ENCODE measurements at places on chromosomes 12 and 14.

DNA sequence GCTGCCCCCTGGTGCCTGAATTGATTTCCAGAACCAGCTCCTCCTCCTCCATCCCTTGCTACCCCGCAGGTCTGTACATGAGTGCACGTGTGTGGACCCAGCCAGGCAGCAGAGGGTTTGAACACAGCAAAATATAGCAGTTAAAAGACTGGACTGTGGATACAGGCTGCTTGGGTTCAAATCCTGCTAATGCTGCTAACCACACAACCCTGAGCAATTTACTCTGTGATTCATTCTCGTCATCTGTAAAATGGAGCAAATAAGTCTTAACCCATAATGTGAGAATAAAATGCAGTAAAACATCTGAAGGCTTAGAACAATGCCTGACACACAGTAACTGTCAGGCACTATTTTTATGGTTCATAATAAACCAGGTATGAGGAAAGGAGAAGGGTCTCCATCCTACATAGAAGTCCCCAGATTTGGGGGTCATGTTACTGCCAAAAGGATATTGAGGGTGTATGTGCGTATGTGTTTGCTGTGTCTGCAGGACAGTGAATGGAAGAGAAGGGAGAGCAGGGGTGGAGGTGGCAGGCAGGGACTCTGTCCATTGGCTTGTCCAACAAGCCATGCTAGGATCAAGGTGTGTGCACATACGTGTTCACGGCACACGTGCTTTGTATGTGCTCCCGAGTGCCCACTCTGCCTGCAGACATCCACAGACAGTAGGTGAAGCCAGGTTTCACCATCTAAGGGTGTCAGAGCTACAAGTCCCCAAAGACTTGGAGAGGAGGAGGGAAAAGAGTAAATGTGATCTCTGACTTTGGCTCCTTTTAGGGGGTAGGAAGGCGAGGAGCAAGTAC is 1.5 kb upstream of the STAT6 start:
- no peak for DNase-seq

DNA sequence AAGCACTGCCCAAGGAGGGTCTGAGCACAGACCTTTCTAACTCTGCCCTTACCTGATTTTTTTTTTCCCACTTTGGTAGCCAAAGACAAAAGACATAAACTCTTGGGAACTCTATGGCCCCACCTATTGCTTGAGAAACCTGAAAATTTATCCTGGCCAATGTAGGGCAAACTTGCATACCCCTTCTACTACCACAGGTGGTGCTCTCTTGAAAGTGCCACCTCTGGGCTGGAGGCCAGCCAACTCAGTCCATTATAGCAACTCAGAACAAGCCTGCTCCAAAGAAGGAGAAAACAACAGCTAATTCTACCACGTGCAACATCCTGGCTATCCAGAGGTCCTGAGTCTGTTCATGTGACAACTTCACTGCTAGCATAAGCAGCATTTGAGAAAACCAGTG is 55.7 kb upstream of the ABCD2 start:
- DNase-seq = no peak

GRCh38 chr12:106080791-106081170 is 58.0 kb downstream of the NUAK1 start:
- DNase-seq = no peak

GRCh38 chr14:93150227-93151208 is 34.2 kb downstream of the MOAP1 start:
- DNase-seq = no peak

- DNase-seq = no peak
Observed at GRCh38 chr12:90970471-90970870, 15.5 kb upstream of the CCER1 start.

DNA sequence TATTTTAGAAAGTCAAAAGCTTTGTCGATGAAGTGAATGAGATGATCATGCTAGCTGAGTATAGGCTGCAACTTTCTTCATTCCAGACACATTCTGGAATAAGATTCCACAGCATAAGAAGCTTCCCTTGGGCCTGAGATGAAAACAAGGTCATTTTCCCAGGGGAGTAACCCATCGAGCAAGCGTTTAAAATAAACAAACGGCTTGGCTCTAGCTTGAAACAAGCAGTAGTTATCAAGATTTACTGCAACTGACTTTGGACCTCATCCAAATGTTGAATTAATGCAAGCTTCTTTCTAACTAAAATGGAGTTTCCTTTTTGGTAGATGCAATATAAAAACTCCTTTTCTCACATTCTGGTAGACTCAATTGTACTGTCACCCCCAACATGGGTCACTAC is 23.0 kb downstream of the KCNJ8 start:
- no peak for DNase-seq

DNA sequence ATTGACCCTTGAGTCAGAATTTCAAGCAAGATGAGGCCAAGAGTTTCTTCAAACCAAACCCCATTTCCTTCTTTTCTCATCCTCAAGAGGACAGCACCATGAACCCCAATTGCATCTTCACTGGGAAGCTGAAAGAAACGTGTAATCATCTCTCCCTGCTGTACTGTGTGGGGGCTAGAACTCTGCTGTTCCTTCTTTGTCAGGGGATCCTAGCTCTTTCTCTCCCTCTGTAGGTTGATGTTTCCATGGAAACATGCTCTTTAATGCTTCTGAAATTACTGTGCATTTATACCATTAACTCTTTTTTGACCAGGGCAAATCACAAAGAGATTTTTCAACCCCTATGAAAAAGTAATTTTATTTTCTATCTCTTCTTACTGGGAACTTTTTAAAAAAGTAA is 295.1 kb downstream of the GRIN2B start:
- DNase-seq = no peak

- DNase-seq = no peak
Observed at GRCh38 chr12:64598831-64599230, 11.5 kb upstream of the RASSF3 start.

DNA sequence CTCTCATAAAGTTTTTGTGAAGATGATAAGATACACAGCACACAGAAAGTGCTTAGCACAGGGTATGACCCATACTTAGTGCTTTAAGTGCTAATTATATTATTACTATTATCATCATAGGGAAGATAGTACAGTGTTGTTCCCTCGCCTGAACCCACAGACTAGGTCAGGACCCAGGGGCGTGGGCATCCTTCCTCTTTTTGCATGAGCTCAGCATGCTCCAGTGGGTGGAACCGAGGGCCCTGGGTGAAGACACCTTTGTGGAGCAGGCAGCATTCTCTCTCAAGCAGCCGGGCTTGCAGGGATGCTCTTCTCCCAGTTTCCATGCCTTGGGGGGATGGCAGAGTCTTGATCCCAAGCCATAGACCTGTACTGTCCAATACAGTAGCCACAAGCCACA is 34.8 kb downstream of the CRACR2A start:
- DNase-seq = no peak

- DNase-seq = no peak
Observed at GRCh38 chr12:131026754-131027153, 73.0 kb downstream of the ADGRD1 start.

GRCh38 chr12:123550700-123551099 is 17.2 kb upstream of the RILPL1 start:
- DNase-seq = no peak

- no peak for DNase-seq
Observed at GRCh38 chr14:33586806-33587205, 364.1 kb downstream of the EGLN3 start.

DNA sequence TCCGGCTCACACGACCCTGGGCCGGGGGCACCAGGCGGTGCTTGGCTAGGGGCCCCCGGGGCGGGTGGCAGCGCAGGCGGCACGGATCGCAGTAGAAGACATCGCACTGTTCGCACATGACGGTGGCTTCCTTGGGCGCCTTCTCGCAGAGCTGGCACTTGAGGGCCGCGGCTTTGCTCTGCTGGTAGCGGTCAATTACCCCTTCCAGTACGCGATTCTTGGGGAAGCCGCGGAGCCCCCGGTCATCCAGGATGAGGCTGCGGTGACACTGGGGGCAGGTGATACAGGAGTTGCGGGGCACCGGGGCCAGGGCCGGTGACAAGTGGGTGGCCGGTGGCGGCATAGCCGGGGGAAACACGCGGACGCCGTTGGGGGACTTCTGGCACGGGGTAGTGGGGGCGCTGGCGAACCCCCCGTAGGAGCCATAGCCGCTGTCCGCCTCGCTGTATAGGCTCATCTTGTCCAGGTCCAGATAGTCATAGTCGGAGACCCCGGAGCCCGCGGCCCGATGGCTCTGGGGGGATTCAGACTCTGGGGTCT is 553 bp downstream of the TRIM9 start:
- no peak for DNase-seq

GRCh38 chr14:23641180-23641914 is 5.2 kb downstream of the DHRS2 start:
- no peak for DNase-seq

- DNase-seq = no peak
Observed at GRCh38 chr14:89811954-89812575, 142.5 kb downstream of the EFCAB11 start.

DNA sequence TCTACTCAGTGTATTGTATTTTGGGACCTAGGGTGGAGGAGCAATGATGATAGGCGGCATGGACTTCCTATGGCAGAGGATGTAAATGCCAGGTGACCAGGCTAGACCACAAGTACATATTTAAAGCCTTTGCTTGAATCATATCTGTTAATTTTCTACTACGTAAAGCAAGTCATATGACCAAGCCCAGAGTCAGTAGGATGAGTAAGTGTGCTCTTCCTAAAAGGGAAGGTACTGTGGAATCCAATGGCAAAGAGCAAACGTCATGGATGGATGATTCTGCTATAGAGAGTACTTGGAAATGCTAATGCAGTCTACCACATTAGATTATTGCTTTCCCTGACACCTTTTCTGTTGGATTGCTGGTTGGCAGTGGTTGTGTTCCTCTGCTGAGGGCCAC is 16.8 kb downstream of the GPATCH2L start:
- DNase-seq = no peak

DNA sequence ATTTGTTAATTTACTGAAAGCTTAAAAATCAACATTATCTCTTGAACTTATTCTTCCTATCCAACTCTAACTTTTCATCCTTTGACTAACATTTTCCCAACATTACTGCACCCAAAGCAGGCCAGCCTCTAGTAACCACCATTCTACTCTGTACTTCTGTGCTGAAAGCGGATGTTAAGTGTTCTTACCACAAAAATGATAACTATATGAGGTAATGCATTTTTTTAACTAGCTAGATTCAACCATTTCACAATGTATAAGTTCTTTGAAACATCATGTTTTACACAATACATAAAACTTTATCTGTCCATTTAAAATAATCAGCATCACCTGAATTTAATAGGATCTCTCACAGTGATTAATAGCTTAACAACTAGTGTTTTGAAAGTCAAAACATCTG is 468.5 kb upstream of the MGAT4C start:
- DNase-seq = no peak

- DNase-seq = no peak
Observed at GRCh38 chr14:52701223-52701622, 5.8 kb upstream of the PSMC6 start.

DNA sequence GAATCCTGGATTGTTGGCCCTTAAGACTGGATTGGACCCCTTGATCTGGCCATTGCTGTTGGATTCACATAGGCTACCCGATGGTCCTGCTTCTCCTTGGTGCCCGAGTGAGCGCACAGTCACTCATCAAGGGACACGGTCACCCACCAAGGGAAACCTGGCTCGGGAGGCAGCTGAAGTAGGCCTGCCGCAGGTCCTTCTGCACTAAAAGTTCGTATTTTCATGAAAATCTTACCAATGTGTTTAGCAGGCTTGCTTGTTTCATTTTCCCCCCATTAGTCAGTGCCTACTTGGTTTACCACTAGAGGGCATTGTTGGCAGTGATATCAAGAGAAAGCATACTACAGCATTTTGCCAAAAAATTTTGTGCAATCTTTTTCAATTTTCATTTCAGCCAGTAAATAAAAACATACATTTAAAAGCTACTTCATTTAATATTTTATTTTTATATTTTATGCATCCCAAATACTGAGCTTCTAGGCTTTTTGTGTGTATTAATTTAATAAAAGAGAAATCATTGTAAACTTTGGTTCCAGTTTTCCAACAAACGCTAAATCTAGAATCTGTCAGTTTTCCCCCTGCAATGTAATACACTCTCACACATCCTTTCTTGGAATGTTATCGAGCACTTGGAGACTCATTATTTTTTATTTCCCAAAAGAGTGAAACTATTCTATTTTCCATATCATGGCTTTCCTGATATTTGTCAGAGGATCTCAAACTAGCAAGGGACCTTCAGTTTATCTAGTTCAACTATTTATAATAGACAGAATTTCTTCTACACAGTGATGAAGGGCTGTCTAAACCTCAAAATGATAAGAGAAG is 116.7 kb downstream of the LMNTD1 start:
- DNase-seq = no peak

DNA sequence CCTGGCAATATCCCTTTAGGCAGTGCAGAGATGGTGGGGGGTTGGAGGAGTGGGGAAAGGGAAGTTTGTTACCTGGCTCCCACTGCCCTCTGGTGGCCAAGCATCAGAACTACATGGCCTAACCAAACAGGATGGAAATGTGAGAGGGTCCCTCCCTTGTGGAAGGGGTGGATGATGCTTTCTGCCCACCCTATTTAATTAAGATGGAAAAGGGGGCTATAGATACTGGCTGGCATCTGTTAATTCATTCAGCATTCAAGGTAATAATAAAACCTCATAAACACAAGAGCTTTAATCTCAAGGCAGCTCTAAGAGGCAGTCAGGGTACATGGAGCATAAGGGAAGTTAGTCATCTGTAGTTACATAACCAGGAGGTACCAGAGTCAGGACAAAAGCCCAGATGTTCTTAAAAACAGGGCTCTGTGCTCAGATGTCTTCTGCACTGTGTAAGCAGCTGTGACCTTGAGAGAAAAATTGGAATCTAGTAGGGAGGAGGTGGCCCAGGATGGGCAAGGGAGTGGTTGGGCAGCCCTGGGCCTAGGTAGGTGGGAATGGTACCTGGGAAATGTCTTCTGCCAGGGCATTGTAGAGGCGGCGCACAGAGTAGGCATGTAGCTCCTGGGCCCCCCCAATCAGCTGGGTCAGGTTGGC is 4.6 kb downstream of the AP1G2 start:
- peak; percentile 48 for DNase-seq

- DNase-seq = no peak
Observed at GRCh38 chr14:64654246-64654900, 49.9 kb upstream of the PLEKHG3 start.

GRCh38 chr14:56145181-56145769 is 27.1 kb downstream of the PELI2 start:
- DNase-seq = no peak

GRCh38 chr12:104569346-104570173 is 112.8 kb downstream of the CHST11 start:
- no peak for DNase-seq

Data from left ventricle myocardium inferior (tissue), 1 donor.